ENCODE measurements at places on chromosomes 12 and 14. TPM values are rescaled to one million over a fixed set of nuclear protein-coding genes. Genes with fewer than 3 reads are reported as not detected.

OTX2 gene
- total RNA-seq: not detected

PRKD1 gene
- total RNA-seq: 3.1 TPM

ABCD4 gene
- 36.7 TPM for total RNA-seq

MYL2 gene
- total RNA-seq: 1.1 TPM

PLD4 gene
- not detected for total RNA-seq

HSPB8 gene
- 17.3 TPM for total RNA-seq

LIN7A gene
- 3.0 TPM for total RNA-seq

RAD51B gene
- 20.0 TPM for total RNA-seq

MYO1A gene
- total RNA-seq: 21.7 TPM

KLRK1 gene
- 2.0 TPM for total RNA-seq

ZNF891 gene
- 2.7 TPM for total RNA-seq

ACOT4 gene
- not detected for total RNA-seq

KIF5A gene
- total RNA-seq: 1.4 TPM

ARID4A gene
- total RNA-seq: 15.8 TPM

PAPLN gene
- 53.1 TPM for total RNA-seq

ACSM4 gene
- total RNA-seq: not detected

P3H3 gene
- 15.9 TPM for total RNA-seq

LPAR5 gene
- total RNA-seq: 5.8 TPM

LRRK2 gene
- 3.2 TPM for total RNA-seq

NAB2 gene
- total RNA-seq: 10.3 TPM

TEX52 gene
- not detected for total RNA-seq

TPPP2 gene
- not detected for total RNA-seq

DAO gene
- total RNA-seq: not detected

FAM186B gene
- 0.18 TPM for total RNA-seq

NEUROD4 gene
- total RNA-seq: not detected

KHNYN gene
- 87.9 TPM for total RNA-seq

ATL1 gene
- total RNA-seq: 0.58 TPM

LUM gene
- 12.5 TPM for total RNA-seq

SRRM4 gene
- 2.6 TPM for total RNA-seq

GALNT9 gene
- 3.1 TPM for total RNA-seq

A2M gene
- 231 TPM for total RNA-seq

RFLNA gene
- 78.6 TPM for total RNA-seq

ZFYVE26 gene
- 56.2 TPM for total RNA-seq
